CD4-positive, alpha-beta T cell treated with Interferon alpha-2 for 1 hour (primary cell): ENCODE measurements at places on chromosomes 16 and 17.

DNA sequence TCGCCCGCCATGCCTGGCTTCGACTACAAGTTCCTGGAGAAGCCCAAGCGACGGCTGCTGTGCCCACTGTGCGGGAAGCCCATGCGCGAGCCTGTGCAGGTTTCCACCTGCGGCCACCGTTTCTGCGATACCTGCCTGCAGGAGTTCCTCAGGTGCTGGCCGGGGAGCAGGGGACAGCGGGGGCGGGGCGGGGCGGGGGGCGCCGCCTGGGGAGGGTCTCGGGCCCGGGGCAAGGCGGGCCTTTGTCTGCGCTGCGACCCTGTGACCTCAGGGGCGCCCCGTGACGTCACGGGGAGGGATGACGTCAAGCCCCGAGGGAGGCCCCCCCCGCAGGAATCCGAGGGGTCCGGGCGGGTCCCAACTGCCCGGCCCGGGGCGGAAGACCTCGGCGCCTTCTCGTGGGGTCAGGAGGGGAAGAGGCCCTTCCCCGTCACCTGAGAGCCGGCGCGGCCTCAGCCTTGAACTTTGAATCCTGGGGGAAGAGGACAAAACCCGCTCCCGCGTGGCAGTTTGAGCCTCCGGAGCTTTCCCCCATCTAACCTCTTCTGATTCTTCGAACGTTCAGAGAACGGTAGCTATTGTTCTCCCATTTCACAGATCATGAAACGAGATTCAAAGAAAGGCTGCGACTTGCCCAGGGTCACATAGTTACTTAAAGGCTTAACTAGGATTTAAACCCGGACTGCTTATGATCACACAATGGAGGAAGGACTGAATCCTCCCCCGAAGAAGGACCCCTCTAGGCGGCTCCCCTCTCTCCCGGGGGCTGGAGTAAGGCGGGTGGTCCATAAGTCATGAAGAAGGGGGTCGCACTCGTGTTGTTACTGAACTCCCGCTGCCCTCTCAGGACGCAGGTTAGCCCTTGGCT lies 527 bp downstream of the TRAF4 start:
- peak; percentile 66 for DNase-seq

GRCh38 chr16:68954911-68955635 lies 111.7 kb downstream of the TANGO6 start:
- DNase-seq = no peak

- no peak for DNase-seq
Observed at GRCh38 chr17:2710071-2710802, 1.3 kb downstream of the CLUH start.

DNA sequence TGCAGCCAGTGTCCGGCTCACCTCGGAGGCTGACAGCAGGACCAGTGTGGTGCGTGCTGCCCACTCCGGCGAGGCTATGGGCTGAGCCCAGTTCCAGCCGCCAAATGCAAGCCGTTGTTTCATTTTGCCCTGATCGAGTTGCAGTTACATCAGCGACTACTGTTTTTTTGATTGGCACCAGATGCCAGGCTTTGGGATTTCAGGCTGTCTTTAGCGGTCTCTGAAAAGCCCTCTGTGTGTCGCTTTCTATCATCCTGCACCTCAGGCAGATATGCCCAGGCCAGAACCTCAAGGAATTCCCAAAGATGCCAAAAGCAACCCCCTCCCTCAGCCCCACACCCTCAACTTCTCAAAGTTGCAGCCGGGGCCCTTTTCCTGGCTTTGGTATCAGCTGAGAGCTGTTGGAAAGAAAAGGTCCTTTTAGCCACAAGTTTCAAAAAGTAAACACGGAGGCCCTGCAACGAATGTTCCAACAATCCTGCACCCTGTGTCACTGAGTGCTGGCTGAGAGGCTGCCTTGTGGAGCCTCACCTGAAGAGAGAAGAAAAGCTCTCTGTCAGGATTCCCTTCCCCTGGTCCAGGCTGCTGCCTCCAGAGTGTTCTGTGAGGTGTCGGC lies 58.9 kb downstream of the WWP2 start:
- DNase-seq = no peak

- DNase-seq = no peak
Observed at GRCh38 chr16:56944954-56945839, 13.3 kb downstream of the HERPUD1 start.

- no peak for DNase-seq
Observed at GRCh38 chr16:78843978-78844377, 744.5 kb downstream of the WWOX start.

GRCh38 chr16:63239065-63239570 lies 1202.9 kb upstream of the CDH8 start:
- DNase-seq = no peak

- DNase-seq = no peak
Observed at GRCh38 chr17:60817192-60817591, 139.5 kb downstream of the BCAS3 start.
